ENCODE measurements at places on chromosomes 2 and 18.

DNA sequence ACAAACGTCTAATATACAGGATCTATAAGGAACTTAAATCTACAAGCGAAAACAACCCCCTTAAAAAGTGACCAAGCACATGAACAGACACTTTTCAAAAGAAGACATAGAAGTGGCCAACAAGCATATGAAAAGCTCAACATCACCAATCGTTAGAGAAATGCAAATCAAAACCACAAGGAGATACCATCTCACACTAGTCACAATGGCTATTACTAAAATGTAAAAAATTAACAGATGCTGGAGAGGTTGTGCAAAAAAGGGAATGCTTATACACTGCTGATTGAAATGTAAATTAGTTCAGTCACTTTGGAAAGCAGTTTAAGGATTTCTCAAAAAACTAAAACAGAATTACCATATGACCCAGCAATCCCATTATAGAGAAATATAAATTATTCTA is 1148.5 kb upstream of the FAM98A start:
- DNase-seq: no peak

- no peak for DNase-seq
These were observed 57.5 kb downstream of the DTNA start for GRCh38 chr18:34767601-34768027.

GRCh38 chr2:104658144-104658835 is 195.6 kb upstream of the POU3F3 start:
- no peak for DNase-seq

DNA sequence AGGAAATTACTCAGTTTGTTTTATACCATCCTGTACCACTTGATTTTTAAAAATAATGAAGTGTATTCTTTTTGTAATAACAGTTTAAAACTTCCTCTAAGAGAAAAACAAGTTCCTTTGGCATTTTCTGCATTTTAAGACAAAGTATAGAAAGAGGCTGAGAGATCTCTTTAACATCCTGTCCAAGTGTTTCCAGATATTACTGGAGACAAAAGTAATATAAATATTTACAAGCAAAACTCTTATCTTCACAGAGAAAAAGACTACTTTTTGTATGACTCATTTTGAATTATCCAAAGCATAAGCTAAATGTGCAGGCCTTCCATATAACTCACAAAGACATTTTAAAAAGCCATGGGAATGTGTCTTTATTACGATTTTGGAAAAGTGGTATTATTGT is 221.1 kb downstream of the RDH14 start:
- DNase-seq: no peak

- DNase-seq: no peak
These were observed 3.6 kb upstream of the DOK6 start for GRCh38 chr18:69397096-69397495.

DNA sequence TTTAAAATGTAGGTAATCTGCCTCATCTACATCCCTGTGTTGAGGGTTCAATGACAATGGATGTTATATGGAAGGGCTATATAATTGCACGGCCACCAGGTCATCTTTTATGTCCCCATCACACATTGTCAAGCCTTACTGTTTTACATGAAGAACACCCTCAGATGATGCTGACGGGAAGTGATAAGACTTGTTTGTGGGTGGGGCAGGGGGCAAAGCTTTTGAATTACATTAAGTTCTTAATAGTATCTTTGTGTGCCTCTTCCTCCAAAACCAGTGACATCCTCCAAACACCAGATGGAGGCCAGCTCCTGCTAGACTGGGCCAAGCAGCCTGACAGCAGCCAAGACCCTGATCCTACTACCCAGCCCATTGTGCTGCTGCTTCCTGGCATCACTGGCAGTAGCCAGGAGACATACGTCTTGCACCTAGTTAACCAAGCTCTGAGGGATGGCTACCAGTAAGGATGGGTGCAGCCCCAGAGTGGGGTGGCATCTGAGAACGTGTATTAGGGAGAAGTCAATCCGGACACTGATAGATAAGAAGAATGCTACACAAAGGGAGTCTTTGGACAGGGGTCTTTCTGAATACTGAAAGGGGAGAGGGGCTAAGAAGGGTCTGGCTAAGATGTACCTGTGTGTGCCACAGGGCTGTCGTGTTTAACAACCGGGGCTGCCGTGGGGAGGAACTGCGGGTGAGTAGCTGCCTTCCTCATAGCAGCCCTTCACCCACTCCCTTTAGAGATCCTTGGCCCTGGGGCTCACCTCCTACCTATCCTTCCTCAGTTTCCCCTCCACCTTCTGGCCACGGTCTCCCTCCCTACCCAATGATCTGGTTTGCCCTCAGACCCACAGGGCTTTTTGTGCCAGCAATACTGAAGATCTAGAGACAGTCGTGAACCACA is 5.3 kb downstream of the ABHD1 start:
- DNase-seq: no peak

DNA sequence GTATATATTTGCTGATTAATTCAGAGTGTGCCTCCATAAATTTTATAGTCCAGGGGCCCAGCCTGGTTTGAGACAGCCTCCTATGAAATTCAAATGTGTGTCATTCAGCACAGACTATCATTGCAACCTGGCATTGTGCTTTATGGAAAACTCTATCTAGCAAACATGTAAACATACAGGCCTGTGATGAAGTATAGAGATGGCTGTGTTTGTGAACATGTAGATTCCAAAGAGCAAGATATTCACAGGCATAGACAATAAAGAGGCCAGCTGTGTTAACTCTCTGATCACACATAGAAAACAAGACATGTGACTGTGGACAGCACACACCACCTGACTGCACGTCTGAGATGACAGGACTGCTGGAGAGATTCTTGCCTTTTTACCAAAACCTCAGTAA is 297.9 kb downstream of the EN1 start:
- DNase-seq: no peak

- no peak for DNase-seq
These were observed 183.1 kb upstream of the PIK3C3 start for GRCh38 chr18:41771973-41772372.

- no peak for DNase-seq
These were observed 15.9 kb downstream of the SERPINE2 start for GRCh38 chr2:224023188-224023587.

DNA sequence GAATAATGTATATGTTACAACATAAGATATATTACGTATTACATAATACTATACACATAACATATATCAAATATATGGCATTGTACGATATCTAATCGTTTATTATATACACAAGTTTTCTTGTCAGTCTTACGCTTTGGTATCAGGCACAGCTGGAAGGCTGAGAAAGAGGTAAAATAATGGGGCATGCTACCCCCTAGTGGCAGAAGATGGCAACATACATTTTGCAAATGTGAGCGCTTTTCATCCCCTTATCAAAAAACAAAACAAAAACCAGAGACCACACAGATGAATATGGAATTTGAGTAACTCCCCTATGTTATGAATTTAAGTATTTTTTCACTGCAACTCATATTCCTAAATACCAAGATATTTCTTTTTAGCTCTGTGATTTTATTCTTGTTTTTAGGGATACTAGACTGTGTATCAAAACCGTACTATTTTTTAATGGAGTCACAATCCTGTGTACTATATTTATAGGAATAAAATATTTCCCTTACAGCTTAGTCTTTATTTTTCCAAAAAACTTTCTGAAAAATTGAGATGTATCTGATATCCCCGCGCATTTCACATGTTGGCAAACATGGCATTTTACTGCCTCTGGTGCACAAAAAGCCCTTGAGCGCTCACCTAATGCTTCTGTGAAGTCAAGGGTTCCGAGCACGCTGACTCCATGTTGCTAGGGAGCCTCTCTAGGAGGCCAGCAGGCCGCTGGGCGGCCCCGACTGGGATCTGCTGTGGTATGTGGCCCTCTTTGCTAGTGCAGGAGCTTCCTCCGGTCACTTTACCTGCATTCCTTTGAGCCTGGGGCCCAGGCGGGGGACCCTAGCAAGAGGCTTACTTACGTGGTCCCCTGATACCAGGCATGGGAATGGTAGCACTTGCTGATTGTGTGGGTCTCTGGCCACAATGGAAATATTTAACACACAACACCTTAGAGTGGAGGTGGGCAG is 62.5 kb downstream of the SLC4A3 start:
- no peak for DNase-seq

DNA sequence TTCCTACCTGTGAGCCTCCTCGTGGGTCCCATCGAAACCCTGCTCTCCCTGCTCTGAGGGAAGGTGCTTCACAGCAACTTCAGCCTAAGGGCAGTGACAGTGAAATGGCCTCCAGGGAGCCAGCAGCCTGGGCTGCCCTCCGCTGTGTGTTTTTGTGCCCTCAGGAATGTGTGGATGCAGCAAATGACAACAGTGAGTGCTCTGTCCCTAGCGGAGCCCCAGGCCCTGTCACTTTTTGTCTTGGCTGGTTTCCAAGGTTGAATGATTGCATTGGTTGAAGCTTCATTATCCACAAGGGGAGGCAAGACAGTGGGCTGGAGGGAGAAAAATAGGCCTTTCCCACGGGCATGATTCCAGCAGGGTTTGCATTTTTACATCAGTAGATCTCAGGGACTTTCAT is 42.9 kb downstream of the STON1 start:
- no peak for DNase-seq

DNA sequence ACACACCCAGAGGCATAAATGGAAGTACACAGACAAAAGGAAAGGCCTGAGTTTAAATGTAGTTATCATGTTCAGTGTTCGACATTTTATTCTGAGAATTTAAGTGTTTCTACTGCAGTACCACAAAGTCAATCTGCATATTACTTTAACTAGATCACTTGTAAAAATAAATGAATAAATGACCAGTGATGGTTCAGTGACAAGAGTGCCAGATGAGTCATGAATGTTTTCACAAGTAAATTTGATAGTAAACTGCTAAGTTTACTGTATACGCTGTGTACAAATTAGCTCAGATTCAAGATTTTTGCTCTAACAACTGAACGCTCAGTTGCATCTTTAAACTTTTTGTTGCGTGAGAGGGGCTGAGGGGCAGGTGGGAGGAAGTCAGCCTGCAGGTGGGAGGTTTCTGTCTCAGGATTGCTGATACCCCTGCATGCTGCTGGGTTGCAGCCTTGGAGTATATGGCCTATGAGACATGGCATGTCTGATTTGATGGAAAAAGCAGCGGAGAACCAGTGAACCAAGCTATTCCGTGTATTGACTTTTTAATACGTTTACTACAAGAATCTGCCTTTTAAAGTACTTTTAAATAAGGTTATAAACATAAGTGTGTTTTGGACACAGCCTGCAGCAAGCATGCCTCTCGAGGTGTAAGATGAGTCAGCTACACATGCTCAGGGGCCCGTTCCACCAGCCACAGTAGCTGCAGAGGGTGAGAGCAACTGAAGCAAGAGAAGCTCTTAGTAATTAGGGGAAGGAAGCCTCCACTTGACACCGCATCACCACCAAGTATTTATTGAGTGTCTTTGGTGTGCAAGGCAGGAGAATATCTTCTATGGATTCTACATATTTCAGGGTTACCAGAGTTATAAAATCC is 245.1 kb downstream of the NEDD4L start:
- no peak for DNase-seq

GRCh38 chr18:7626922-7627440 is 59.9 kb downstream of the PTPRM start:
- no peak for DNase-seq

- DNase-seq: no peak
These were observed 65.2 kb downstream of the RBBP8 start for GRCh38 chr18:22998344-22998743.

DNA sequence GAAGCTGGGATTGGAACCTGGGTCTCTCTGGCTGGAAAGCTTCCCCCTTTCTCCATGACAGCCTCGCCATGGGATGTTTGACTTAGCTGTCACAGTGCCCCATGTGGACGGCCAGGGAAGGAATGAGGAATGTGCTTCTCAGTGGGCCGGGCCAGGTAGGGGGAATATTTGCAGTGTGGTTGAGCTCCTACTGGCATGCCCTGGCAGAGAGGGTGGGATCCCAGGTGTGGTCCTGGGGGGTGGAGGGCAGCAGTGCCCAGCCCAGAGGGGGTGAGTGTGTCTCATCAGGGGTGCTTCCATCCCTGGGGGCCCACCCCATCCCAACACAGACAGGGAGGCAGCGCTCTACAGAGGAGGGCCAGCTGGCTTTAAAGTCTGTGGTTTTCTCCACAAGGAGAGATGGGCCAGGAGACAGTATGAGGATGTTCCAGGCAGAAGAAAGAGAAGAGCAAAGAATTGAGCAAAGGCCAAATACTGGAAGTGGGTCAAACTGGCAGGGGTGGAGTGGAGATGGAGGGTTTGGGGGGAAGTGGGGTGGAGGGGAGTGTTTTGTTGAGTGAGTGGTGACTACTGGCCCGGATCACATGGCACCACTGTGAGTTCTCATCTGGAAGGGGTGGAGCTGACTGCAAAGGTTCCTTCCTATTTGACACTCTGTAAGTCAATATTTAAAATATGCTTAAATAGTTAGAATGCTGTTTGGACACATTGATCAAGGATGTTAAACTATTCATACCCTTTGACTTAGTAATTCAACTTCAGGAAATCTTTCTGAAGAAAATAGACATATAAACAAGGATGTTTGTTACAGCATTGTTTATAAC is 94.0 kb downstream of the MYCN start:
- DNase-seq: no peak

GRCh38 chr2:7432436-7432835 is 515.2 kb downstream of the RNF144A start:
- no peak for DNase-seq

DNA sequence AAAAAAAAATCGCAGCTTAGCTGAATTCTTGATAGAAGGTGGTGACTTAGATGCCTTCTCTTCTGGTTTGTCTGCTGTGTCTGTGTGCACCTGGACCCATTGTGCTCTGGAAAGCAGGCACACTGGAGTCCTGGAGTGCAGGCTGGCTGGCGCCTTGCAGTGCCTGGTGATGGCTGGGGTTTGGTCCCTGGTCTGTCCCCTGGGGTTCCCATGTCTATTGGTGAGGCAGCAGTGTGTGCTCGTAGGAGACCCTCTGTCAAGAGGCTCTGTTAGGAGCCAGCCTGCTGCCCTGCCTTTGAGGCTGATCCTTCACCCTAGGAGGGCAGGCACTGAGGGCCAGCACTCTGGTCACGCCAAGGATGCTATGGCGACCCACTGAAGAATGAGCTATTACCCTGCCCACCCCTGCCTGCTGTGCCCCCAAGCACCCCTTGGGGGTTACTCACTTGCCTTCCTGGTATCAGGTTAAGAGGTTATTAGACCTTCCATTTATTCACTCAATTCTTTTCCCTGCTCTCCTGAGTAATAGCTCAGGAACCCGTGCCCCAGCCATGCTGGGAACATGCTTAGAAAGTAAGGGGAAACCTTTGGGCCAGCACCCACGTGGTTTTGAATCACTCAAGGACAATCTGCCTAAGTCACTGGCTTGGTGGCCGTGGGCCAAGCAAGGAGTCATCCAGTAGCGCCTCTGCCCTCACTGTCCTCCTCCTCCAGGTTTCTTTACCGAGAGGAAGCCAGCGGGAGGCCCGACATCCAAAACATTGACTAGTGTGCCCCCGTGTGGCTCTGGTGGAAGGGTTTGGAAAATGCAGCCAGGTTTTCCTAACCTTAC is 284.5 kb downstream of the PRKCE start:
- DNase-seq: no peak

- DNase-seq: no peak
These were observed 19.7 kb downstream of the APOB start for GRCh38 chr2:21024198-21024597.

- DNase-seq: no peak
These were observed 61.5 kb upstream of the BOD1L2 start for GRCh38 chr18:57085371-57085770.

Measured in cortex of kidney (tissue), 1 donor.